ENCODE measurements at places on chromosomes 11 and 22.

- no peak for DNase-seq
These were observed 236.3 kb upstream of the SORL1-AS1 start for GRCh38 chr11:121688860-121689614.

- no peak for DNase-seq
These were observed 183.4 kb downstream of the BCR start for GRCh38 chr22:23363683-23364082.

- no peak for DNase-seq
These were observed 507.1 kb downstream of the SOX6 start for GRCh38 chr11:15849257-15849656.

- no peak for DNase-seq
These were observed 23.0 kb downstream of the YDJC start for GRCh38 chr22:21606775-21607174.

DNA sequence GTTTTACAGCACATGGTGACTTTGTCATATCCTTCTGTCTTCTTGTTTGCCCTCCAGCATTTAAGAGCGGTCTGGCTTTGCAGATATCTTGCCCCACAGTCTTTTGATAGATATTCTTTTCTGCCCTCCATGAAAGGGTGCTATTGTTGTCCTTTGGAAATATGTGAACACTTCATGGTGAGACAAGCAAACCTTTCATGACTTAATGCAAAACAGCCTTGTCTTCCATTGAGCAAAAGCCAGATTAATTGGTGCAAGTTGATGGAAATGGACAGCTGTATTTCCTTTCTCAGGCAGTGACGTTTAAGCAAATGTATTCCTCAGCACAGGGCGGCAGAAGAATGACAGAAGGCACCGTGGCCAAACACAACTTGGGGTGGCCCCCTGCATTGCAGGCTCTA, 4.4 kb downstream of the DCPS start:
- DNase-seq, result no peak

- DNase-seq, result no peak
These were observed 19.4 kb upstream of the TSKU start for GRCh38 chr11:76763573-76764346.

DNA sequence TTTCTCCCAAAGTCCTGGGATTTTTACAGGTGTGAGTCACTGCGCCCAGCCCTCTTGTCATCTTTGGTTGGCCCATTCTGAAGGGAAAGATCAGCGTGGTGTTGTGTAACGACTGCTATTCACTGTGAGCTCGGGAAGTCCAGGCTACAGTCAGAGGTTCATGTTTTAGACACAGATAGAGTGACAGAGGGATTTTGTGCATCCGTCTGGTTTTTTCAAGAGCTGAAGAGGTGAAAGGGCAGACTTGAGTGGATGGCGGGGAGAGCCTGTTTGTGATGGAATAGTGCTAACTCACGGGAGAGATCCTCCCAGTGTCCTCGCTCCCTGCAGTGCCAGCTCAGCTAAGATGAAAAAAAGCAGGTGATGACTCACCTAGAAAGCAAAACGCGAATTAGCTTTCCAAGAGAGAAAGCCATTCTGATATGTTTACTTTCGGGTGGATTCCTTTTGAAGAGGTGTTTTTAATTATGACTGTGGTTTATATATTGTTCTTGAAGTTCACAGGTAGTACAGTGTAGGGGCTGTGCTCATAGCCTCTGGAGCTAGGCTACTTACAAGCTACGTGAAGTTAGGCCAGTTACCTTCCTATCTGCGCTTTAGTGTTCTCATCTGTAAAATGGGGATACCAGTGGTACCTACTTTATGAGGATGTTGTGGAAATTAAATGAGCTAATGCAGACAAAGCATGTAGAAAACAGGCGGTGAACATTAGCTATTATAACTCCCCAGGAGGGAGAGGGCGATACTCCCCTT, 67.2 kb downstream of the C11orf91 start:
- no peak for DNase-seq

GRCh38 chr11:68504432-68505066, 44.0 kb downstream of the PPP6R3 start:
- DNase-seq, result no peak

DNA sequence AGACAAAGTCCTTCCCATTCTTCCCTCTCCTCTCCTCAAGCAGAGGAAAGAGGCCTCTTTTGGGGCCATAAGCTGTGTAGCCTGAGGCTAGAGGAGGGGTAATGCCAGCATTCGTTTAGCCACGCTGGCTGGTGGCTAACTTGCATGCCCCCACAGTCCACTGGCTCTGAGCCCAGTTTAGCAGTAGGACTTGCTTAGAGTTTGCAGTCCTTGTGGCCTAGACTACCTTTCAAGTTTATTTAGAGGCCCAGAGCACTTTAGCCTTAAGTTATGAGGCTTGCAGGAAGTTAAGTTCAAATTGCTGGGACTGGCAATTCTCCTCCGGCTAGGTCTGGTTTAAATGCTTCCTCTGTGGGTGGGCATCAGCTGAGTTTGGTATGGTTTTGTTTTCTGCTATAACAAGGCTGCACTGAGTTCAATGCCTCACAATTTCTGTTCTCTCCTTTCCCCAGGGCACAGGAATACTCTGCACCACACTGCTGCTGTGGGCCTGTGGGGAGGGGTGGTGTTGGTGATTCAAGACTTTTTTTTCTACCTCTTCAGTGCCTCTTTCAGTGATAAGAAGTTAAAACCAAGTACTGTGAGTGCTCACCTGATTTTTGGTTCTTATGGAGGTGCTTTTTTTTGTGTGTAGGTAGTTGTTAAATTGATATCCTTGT, 281.0 kb upstream of the C11orf87 start:
- no peak for DNase-seq

GRCh38 chr22:39580006-39580441, 9.5 kb downstream of the CACNA1I start:
- no peak for DNase-seq

DNA sequence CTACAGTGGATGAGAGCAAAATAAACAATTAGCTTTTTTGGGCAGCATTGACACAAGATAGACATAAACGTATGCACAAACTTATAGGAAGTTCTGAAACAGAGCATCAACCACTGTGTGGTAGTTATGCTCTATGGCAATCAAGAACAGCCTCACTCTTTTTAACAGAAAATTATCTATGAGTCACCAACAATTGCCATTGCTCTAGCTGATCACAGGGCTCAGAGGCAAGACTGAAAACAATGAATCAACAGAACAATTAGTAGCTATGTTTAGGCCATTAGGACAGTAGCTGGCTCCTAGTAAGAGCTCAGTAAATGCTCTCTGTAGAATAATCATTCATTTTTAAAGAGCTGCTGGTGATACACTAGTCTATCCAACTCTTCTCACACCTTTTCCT, 34.9 kb upstream of the PICALM start:
- DNase-seq, result peak; percentile 2

DNA sequence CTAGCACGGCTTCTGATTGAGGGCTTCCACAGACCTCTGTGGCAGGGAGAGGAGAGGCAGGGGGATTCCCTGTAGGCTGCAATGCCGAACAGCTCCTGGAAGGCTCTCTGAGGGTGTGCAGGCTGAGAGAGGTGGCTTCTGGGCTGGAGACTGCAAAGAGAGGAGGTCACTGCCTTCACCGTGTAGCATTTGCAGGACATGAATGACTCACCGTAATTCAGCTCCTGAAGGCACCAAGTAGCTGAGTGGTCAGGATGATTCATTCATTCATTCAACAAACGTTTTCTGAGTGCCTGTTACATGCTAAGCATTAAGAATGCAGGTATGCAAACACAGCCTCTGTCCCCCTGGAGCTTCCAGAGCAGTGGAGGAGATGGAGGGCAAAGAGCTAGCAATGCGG, 18.0 kb upstream of the EIF3D start:
- no peak for DNase-seq

DNA sequence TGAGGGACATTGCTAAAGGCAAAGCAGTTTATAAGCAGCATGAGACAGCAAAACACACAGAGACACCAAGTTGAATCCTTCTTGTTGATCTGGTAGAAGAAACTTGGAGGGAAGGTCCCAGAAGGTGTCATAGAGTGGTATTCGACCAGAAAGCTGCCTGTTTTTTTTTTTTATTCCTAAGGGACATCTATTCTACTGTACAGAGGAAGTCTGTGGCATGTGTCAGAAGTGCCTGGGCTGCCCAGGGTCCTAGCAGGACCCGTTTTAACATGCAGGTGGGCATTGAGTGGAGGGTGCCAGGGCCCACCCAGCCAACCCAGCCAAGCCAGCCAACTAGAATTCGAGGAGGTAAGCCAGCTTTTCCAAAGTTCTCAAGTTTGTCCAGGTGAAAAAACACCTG, 68.0 kb upstream of the ATXN10 start:
- DNase-seq, result no peak

GRCh38 chr11:66293777-66294625, 2.3 kb downstream of the TMEM151A start:
- no peak for DNase-seq

GRCh38 chr11:114209904-114210303, 86.3 kb upstream of the NNMT start:
- no peak for DNase-seq

GRCh38 chr22:25485626-25486545, 78.6 kb upstream of the GRK3 start:
- DNase-seq, result no peak

GRCh38 chr11:32809313-32809712, 14.9 kb upstream of the CCDC73 start:
- peak; percentile 63 for DNase-seq

DNA sequence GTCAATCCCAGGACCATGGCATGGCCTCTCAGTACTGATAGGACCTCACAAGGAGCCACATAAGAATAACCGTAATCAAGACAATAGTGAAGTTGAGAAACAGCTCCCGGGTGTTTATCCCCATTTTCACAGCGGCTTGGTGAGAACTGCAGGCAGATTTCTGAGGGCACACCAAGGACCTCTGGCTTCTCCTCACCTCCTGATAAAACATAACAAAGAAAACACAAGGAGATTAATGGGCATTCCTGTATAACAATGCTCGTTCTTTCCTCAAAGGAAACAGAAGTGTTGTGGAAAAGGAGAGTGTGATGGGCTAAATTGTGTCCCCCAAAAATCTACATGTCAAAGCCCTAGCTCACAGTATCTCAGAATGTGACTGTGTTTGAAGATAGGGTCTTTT, 4.0 kb downstream of the SLN start:
- no peak for DNase-seq

GRCh38 chr22:40216041-40216756, 38.5 kb downstream of the TNRC6B start:
- no peak for DNase-seq

- DNase-seq, result no peak
These were observed 52.0 kb upstream of the TSPAN18 start for GRCh38 chr11:44674809-44675208.

DNA sequence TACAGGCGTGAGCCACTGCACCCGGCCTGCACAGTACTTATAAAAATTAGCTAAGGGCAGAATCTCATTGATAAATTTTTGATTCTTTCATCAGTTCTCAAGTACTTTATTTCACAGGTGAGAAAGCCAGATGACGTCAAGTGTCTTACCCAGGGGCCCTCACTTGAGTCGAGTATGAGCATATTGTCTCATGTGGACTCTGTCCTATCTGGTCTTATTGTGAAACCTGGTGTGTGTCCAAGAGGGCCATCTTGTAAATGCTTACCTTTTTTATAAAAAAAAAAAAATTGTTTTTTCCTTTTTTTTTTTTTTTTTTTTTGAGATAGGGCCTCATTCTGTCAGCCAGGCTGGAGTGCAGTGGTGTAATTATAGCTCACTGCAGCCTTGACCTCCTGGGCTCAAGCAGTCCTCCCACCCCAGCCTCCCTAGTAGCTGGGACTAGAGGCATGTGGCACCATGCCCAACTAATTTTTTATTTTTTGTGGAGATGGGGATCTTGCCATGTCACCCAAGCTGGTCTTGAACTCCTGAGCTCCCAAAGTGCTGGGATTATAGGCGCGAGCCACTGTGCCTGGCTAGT, 6.0 kb downstream of the ACO2 start:
- no peak for DNase-seq

GRCh38 chr11:86951706-86952105, 3.5 kb downstream of the FZD4 start:
- no peak for DNase-seq

- DNase-seq, result no peak
These were observed 333.7 kb downstream of the FAT3 start for GRCh38 chr11:92558323-92558722.

DNA sequence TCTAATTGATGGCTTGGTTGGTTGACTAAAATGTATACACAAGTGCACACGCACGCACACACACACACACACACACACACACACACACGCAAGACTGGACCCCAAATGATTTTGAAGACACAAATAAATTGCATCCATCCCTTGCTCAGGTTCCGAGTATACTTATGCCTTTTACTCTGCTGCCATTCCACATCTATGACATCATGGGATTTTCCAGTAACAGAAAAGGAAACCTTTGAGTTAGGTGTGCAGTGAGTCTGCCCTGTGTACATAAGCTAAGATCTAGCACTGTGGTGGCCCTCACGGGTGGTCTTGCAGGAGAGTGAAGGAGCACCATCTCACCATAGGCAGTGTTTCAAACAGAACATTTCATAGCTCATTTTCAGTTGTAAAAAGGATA, 20.5 kb upstream of the LARGE1 start:
- no peak for DNase-seq

- DNase-seq, result no peak
These were observed 79.9 kb upstream of the DRD2 start for GRCh38 chr11:113555071-113555619.

- no peak for DNase-seq
These were observed 2.0 kb downstream of the MAP3K11 start for GRCh38 chr11:65611758-65612603.

DNA sequence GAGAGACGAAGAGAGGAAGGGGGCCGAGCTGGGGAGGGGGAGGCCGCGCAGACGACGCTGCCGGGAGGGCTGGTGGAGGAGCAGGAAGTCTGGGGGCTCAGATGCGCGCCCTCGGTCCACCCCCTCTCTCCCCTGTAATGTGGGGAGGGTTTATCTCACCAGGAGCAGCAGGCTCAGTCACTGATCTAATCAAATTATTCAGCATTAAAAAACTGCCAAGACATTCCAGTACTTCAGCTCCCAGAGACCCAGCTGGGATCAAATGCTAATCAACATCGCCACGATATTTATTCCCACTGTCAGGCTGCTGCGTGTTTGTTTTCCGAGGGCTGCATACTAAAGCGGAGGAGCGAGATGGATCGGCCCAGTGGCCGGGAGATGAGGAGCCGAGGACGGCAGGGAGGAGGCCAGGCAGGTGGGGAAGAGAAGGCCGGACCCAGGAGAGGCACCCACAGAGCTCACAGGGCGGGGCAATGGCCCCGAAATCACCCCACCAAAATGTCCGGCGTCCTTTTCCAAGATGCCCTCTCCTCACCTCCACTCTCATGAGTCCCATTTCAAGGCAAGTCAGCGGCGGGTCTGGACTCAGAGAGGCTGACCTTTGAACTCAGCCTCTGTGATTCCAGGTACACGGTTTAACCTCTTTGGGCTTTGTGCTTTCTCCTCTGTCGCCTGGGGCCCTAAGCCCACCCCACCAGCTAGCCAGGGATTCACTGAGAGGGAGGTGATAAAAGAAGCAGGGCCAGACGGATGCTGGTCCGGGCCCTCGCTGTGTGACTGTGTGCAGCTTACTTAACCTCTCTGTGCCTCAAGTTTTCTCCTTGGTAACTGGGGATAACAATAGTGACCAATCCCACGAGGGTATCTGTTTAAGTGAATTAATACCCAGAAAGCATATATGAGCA, 502.1 kb downstream of the MN1 start:
- no peak for DNase-seq
